ENCODE measurements at places on chromosomes 7 and 10. TPM values are rescaled to one million over a fixed set of nuclear protein-coding genes. Genes with fewer than 3 reads are reported as not detected.

- no peak for DNase-seq
- peaks cover 5% of the 10 kb centered on the region for H3K27me3 ChIP-seq
- no peaks in the 10 kb centered on the region for H3K4me1 ChIP-seq
These were observed 12.0 kb downstream of the PPP1R17 start for GRCh38 chr7:31699050-31699449.

DNA sequence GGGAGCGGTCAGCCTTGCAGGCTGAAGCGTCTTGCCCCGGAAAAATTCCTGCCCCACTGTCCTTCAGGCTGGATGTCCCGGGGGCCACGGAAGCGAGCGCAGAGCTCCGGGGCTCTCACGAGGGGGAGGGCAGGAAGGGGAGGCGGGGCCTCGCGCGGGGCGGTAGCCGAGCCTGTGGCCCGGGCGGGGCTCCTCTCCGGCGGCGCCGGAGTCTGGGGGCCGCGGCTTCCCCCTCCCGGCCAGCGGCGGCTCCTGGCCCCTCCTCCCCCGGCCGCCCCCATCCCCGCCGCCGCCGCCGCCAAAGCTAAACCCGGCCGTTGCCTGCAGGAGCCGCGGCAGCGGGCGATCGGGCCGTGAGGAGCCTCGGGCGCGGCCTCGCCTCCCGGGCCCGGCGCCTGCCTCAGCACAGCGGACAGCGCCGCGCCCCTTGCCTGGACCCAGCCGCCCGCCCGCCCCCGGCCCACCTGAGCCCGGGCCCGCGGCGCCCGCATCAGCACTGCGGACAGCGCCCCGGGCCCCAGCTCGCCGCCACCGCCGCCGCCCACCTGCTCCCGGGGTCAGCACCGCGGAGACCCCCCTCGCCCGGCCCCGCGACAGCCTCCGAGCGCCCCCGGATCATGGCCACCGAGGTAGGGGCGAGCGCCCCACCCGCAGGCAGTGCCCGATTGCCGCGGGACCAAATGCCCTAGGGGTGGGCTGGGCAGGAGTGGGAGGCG lies at the start of gene GOLGA7B:
GOLGA7B (plus strand) TSS at position 157 of the 716 bp plus-strand sequence; CDS start at position 618, 461 bp downstream.
- DNase-seq: no peak
- H3K4me1 ChIP-seq: peaks cover 46% of the 10 kb centered on the region
- H3K36me3 ChIP-seq: no peaks in the 10 kb centered on the region
- peak within 1 kb of the TSS; percentile 79 for H3K4me3 ChIP-seq
- H3K27ac ChIP-seq: peak within 1 kb of the TSS; percentile 26

Gene DGKI
- polyA plus RNA-seq: 0.01 TPM

DNA sequence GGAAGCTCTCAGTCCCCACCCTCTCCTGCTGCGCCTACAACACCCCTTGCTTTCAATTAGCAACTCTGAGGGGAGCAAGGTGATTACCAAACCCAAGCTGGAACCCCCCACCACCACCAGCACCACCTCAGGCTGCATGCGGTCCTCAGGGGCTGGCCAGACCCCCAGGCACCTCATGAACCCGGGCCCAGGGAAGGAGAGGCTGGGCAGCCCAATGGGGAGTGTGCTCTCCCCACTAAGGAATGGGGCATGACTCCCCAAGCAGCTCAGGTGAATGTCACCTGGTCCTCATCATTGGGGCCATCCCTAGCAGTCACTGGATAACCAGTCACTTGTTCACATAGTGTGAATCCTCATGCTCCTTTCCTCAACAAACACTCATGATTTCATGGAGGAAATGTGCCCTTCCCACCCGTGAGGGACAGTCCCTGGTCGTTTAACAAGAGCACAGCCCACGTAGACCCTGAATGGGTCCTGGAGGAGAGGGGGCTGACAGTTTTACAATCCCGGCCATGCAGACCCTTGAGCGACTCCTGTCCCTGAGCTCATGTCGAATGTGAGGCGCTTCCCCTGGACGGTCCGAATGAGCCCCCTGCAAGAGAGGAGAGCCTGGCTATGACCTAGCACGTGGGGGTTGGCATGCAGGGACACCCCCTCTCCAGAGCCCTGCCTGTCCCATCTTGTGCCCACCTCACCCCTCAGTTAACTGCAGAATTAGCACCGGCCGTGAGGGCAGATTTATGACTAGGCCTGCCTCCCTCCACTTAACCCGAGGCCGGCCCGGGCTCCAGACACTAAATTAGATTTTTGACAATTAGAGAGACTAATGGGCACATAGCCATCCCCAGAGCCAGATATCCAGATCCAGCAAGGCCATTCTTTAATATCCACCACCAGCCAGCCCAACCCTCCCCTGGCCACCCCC lies 29.1 kb downstream of the POLL start:
- no peak for DNase-seq
- no peaks in the 10 kb centered on the region for H3K27me3 ChIP-seq
- no peaks in the 10 kb centered on the region for H3K36me3 ChIP-seq
- H3K4me1 ChIP-seq: peaks cover 14% of the 10 kb centered on the region
- no peak overlapping the region for H3K4me3 ChIP-seq
- H3K27ac ChIP-seq: peak overlapping the region; percentile 37

Gene ZNF365
- 20.9 TPM for polyA plus RNA-seq

Gene ACHE
- polyA plus RNA-seq: 0.07 TPM

GRCh38 chr7:3063016-3063753 lies 19.5 kb upstream of the CARD11 start:
- H3K4me3 ChIP-seq: no peak overlapping the region
- no peak overlapping the region for H3K27ac ChIP-seq
- H3K27me3 ChIP-seq: no peaks in the 10 kb centered on the region
- H3K4me1 ChIP-seq: no peaks in the 10 kb centered on the region
- no peak for DNase-seq
- H3K36me3 ChIP-seq: no peaks in the 10 kb centered on the region

Gene VKORC1L1
- polyA plus RNA-seq: 11.6 TPM

Gene NRAP
- polyA plus RNA-seq: not detected

Measured in keratinocyte (primary cell).